Astrocyte (in vitro differentiated cells and primary cell): ENCODE measurements at places on chromosomes 3 and 15. TPM values are rescaled to one million over a fixed set of nuclear protein-coding genes. Genes with fewer than 3 reads are reported as not detected.

GRCh38 chr3:165788531-165788930 lies 48.7 kb downstream of the BCHE start:
- no peaks in the 10 kb centered on the region for H3K27me3 ChIP-seq
- DNase-seq: no peak
- no peak overlapping the region for H3K27ac ChIP-seq
- no peaks in the 10 kb centered on the region for H3K36me3 ChIP-seq

- no peak overlapping the region for H3K4me3 ChIP-seq
- H3K27ac ChIP-seq: no peak overlapping the region
- H3K36me3 ChIP-seq: peaks cover 6% of the 10 kb centered on the region
These were observed 18.0 kb downstream of the TMEM44 start for GRCh38 chr3:194615226-194615625.

GRCh38 chr3:30448450-30449289 lies 157.7 kb upstream of the TGFBR2 start:
- no peaks in the 10 kb centered on the region for H3K4me1 ChIP-seq
- H3K36me3 ChIP-seq: no peaks in the 10 kb centered on the region
- H3K27ac ChIP-seq: no peak overlapping the region
- H3K27me3 ChIP-seq: no peaks in the 10 kb centered on the region

DNA sequence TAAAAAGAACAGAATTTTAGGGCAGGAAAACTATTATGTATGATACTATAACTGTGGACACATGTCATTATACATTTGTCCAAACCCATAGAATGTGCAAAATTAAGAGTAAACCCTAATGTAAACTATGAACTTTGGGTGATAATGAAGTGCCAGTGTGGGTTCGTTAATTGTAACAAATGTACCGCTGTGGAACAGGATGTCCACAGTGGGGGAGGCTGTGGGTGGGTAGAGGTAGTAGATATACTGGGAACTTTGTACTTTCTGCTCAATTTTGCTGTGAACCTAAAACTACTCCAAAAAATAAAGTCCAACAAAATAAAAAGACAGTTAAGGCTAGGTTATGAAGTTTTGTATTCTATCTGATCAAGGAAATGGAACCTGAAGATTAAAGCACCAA lies 24.8 kb downstream of the CD96 start:
- no peak for DNase-seq
- H3K4me1 ChIP-seq: no peaks in the 10 kb centered on the region
- no peak overlapping the region for H3K4me3 ChIP-seq
- H3K27me3 ChIP-seq: peaks cover 2% of the 10 kb centered on the region

GRCh38 chr3:121803771-121804320 lies 31.0 kb downstream of the IQCB1 start:
- H3K4me3 ChIP-seq: no peak overlapping the region
- H3K27me3 ChIP-seq: no peaks in the 10 kb centered on the region
- H3K36me3 ChIP-seq: peaks cover 5% of the 10 kb centered on the region
- DNase-seq: no peak
- H3K4me1 ChIP-seq: no peaks in the 10 kb centered on the region

DNA sequence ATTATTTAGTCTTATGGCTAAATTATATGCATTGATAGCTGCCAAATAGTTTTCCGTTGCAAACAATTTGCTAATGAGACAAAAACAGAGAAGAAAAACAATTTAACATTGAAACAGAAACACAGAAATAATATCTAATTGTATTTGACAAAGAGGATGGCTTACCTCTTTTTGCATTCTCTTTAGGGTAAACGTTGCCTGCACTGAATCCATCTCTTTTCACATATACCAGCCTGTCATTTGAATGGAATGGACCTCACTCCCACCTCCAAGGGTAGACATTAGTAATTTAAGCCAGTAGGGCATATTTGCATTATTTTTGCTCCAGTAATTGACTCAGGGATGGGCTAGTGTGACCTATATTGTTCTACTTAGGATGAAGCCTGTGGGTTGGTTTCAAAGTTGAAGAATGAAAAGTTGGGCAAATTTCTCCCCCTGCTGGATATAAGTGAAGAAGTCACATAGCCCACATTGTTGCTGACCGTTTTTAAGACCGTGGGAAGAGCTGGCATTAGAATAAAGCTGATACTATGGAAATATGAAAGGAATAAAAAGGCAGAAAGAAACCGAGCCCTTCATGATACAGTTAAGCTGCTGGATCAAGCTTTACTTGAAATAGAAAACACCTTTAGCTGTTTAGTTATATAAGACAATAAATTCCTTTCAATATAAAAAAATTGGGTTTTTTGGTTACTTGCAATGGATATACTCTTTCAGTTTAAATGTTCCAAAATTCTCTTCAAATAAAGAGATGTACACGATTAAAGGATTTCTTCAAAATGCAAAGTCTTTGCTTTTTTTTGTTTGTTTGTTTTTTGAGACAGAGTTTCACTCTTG lies 26.9 kb downstream of the PIERCE2 start:
- no peaks in the 10 kb centered on the region for H3K36me3 ChIP-seq
- H3K27me3 ChIP-seq: no peaks in the 10 kb centered on the region
- no peak overlapping the region for H3K4me3 ChIP-seq
- no peak overlapping the region for H3K27ac ChIP-seq

DNA sequence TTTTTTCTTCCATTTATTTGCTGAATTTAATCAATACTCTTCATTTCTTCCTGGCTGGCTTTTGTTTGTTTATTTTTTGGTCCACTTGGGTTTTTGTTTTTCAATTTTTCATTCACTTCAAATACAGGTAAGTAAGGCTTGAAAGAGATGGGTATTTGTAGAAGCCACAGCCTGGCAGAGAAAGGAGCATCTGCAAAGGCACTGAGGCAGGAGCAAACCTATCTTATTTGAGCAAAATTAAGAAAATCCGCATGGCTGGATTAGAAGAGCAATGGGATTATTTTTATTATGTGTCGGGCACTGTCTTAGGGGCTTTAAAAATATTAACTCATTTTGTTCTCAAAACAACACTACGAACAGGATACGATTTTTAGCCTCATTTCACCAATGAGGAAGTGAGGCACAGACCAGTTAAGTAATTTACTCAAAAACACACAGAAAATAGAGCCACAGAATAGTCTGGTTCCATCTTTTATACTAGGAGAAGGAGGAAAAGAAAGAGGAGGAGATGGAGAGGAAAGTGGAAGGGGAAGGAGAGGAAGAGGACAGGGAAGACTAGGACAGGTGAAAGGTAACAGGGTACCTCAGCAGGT lies 35.1 kb upstream of the CCDC80 start:
- H3K36me3 ChIP-seq: no peaks in the 10 kb centered on the region
- H3K4me3 ChIP-seq: no peak overlapping the region
- no peak for DNase-seq
- H3K4me1 ChIP-seq: peaks cover 41% of the 10 kb centered on the region
- H3K27ac ChIP-seq: peak overlapping the region; percentile 76

- no peak for DNase-seq
- H3K36me3 ChIP-seq: no peaks in the 10 kb centered on the region
- no peak overlapping the region for H3K27ac ChIP-seq
- no peak overlapping the region for H3K4me3 ChIP-seq
These were observed 116.1 kb downstream of the ANP32A start for GRCh38 chr15:68704496-68705021.

Gene BCHE
- total RNA-seq: 9.2 and 10.6 TPM in 2 replicates

Gene CPA3
- not detected in 2 replicates for total RNA-seq

Gene ROPN1
- not detected in 2 replicates for total RNA-seq

Gene TFG
- 154 and 155 TPM in 2 replicates for total RNA-seq

Gene ARHGEF26
- 1.7 TPM in 2 replicates for total RNA-seq

Gene JAGN1
- total RNA-seq: 31.7 and 33.6 TPM in 2 replicates
